SJSA1 (cell line): ENCODE measurements at places on chromosomes 2 and 18. TPM values are rescaled to one million over a fixed set of nuclear protein-coding genes. Genes with fewer than 3 reads are reported as not detected.

DNA sequence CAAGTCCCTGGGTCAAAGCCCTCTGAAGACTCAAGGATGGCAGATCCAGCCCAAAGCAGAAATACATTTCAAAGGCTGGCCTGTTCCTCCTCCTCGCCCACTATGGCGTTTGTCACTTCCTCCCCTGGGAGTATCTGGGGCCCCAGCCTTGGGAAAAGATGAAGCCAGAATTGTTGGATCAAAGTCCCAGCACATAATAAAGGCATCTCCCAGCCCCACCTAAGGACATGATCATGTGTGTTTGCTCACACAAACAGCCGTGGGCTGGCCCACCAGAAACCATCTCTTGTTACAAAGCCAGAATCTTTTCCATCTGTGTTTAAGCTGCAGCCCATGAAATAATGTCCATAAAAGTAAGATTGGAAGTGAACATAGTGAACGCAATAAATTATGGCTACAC lies 50.1 kb upstream of the HAAO start:
- peak; percentile 10 for DNase-seq
- no peaks in the 10 kb centered on the region for H3K36me3 ChIP-seq
- H3K4me1 ChIP-seq = peaks cover 38% of the 10 kb centered on the region
- no peak overlapping the region for H3K4me3 ChIP-seq
- no peaks in the 10 kb centered on the region for H3K27me3 ChIP-seq

CCDC141 gene
- total RNA-seq = not detected in 2 replicates

REG1B gene
- total RNA-seq = not detected in 2 replicates

GKN1 gene
- total RNA-seq = not detected in 2 replicates

DNA sequence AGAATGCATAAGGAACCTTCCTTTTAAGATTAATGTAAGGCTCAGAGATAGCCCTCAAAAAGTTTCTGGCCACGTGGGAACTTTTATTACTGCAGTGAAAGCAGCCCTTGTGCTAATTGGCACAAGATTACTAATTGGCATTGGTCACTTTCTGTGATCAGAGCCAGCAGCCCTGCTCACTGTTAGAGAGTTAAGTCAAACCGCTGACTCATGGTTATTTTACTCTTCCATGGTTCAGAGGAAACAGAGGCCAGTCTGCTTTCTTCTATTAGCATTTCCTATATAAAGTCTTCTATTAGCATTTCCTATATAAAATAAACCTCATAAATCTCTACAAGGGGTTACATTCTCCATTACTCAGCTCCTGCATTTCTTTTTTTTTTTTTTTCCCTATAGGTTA lies 1.5 kb upstream of the SLC35G4 start:
- peaks cover 11% of the 10 kb centered on the region; the same call in 1 of the 2 replicates for H3K27me3 ChIP-seq
- DNase-seq = no peak
- no peaks in the 10 kb centered on the region for H3K36me3 ChIP-seq
- H3K4me3 ChIP-seq = no peak overlapping the region
- no peaks in the 10 kb centered on the region for H3K4me1 ChIP-seq

DNA sequence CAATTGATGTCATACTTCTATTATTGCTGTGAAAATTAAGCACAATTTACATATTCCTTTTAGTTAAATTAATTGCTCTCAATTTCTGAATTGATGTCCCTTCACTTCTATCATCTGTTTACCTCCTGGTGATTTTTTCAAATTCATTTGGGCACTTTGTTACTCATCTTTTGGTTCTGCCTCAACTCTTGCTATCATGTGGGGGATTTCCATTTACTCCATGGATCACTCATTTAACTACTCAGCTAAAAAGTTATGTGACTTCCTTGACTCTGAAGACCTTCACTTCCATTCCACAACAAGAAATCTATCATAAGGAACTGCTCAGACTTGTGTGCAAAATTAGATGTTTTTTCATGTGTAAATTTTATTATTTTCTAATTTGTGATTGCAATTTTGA lies 126.2 kb downstream of the EHBP1 start:
- H3K27ac ChIP-seq = no peak overlapping the region
- DNase-seq = no peak
- H3K36me3 ChIP-seq = peaks cover 46% of the 10 kb centered on the region
- H3K4me3 ChIP-seq = no peak overlapping the region
- no peaks in the 10 kb centered on the region for H3K27me3 ChIP-seq

HOXD1 gene
- not detected in 2 replicates for total RNA-seq

ATP6V1C2 gene
- total RNA-seq = 0.13 TPM in 1 of 2 replicates, not detected in the other

- no peak overlapping the region for H3K4me3 ChIP-seq
- H3K4me1 ChIP-seq = no peaks in the 10 kb centered on the region
- H3K27ac ChIP-seq = no peak overlapping the region
- H3K27me3 ChIP-seq = no peaks in the 10 kb centered on the region
Observed at GRCh38 chr2:73919596-73920228, 7.0 kb upstream of the DGUOK start.

DNA sequence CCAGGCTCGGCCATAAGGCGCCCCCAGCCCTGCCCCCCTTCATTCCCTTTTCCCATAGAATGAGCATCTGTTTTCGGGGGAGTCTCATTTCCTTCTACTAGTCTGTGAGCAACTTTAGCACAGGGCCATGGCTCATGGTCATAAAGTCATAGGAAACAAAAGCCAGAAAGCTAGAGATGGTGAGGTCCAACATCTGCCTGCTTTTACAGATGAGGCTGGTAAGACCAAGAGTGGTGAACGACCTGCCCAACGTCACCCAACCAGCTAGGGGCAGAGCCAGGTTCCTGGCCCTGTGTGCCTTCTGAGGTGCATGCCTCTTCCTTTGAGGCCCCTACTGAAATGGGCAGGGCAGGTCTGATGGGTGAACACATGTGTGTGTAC lies 212.7 kb downstream of the DYSF start:
- H3K36me3 ChIP-seq = peaks cover 45% of the 10 kb centered on the region
- H3K27me3 ChIP-seq = no peaks in the 10 kb centered on the region
- DNase-seq = no peak
- H3K27ac ChIP-seq = no peak overlapping the region
- H3K4me1 ChIP-seq = peaks cover 20% of the 10 kb centered on the region
- H3K4me3 ChIP-seq = no peak overlapping the region

LRATD1 gene
- not detected in 2 replicates for total RNA-seq

DNA sequence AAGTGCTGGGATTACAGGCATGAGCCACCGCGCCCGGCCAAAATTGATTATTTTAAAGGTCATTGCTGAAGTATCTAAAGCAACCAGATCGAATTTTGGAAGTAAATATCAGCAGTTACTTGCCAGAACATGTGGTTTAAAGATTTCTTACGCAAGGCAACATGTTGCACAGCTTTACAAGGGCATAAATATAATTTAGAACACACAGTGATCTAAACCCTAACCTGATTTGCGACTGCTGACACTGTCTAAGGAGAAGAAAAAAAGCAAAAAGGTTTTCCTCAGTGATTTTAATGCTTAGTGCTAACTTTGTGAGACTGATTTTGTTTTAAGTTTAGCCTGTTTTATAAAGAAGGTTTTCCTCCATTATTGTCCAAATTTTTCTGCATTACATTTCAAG lies 569.9 kb upstream of the LINC00305 start:
- DNase-seq = no peak

GRCh38 chr2:154589514-154589913 lies 109.0 kb upstream of the KCNJ3 start:
- H3K27me3 ChIP-seq = no peaks in the 10 kb centered on the region
- no peak overlapping the region for H3K27ac ChIP-seq
- H3K4me3 ChIP-seq = no peak overlapping the region
- H3K4me1 ChIP-seq = no peaks in the 10 kb centered on the region
- DNase-seq = no peak
- no peaks in the 10 kb centered on the region for H3K36me3 ChIP-seq

OSR1 gene
- 1.9 and 2.2 TPM in 2 replicates for total RNA-seq

DNA sequence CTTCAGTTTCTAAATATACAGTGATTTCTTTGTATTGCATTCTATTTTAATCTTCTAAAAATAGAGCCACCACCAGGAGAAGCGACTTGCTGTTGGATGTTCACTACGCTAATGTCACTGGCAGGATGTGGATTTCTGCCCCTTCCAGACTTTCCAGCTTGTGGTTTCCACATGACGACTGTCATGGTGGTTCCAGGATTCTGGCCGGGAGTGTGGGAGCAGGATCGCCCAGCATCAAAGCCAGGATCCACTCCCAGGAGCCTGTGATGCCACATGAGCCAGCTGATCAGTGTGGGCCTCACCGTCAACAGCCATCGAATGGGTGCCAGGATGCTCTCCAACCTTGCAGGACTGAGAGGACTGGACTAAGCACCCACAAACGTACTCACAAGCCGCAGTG lies 148.8 kb downstream of the HDAC4 start:
- DNase-seq = no peak
- H3K4me1 ChIP-seq = peaks cover 25% of the 10 kb centered on the region
- H3K27ac ChIP-seq = no peak overlapping the region
- no peak overlapping the region for H3K4me3 ChIP-seq
- no peaks in the 10 kb centered on the region for H3K27me3 ChIP-seq

- H3K4me1 ChIP-seq = peaks cover 6% of the 10 kb centered on the region; the same call in 1 of the 2 replicates
- no peaks in the 10 kb centered on the region for H3K27me3 ChIP-seq
- H3K36me3 ChIP-seq = peaks cover 96% of the 10 kb centered on the region
- no peak overlapping the region for H3K4me3 ChIP-seq
Observed at GRCh38 chr2:158664987-158665386, 130.1 kb upstream of the DAPL1 start.

DNAJC5G gene
- not detected in 2 replicates for total RNA-seq

DNA sequence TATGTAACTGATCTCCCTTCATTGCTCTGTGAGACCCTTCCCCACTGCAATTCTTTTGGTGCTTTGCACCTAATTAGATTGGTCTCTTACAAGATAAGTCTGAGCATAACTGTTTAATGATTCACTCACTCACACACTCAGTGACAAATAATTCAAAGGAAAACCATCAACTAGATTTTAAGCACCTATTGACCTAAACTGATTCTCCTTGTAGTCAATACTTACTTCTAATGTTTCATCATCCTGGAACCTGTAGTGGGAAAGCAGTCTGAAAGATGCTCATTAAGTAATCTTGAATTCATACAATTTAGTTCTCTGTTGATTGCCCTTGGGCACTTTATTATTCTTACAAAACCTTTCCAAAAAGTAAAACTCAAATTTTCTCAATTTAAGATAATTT lies 74.3 kb upstream of the COL5A2 start:
- H3K27me3 ChIP-seq = no peaks in the 10 kb centered on the region
- no peak overlapping the region for H3K27ac ChIP-seq
- DNase-seq = no peak
- no peak overlapping the region for H3K4me3 ChIP-seq
- H3K36me3 ChIP-seq = no peaks in the 10 kb centered on the region
- peaks cover 23% of the 10 kb centered on the region for H3K4me1 ChIP-seq

DNA sequence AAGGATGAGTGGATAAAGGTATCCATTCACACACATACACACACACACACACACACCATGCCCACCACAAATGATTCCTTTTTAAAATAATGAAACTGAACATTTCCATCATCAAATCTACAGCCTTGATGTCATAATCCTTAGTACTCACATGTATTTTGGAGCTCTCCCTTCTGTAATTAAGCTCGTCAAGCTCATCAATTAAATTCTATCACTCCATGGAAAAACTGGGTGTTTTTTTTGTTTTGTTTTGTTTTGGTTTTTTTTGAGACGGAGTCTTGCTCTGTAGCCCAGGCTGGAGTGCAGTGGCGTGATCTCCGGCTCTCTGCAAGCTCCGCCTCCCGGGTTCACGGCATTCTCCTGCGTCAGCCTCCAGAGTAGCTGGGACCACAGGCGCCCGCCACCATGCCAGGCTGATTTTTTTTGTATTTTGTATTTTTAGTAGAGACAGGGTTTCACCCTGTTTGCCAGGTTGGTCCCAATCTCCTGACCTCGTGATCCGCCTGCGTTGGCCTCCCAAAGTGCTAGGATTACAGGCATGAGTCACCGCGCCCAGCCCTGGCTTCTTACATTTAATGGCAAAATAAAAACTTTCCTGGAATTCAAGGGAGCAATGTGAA lies 78.6 kb upstream of the RGPD4 start:
- no peak for DNase-seq
- no peaks in the 10 kb centered on the region for H3K36me3 ChIP-seq
- H3K4me3 ChIP-seq = no peak overlapping the region
- no peaks in the 10 kb centered on the region for H3K27me3 ChIP-seq
- H3K27ac ChIP-seq = no peak overlapping the region
- H3K4me1 ChIP-seq = no peaks in the 10 kb centered on the region

ACTR1B gene
- total RNA-seq = 22.1 and 28.3 TPM in 2 replicates

GRCh38 chr2:84459018-84459943 lies at the start of gene SUCLG1:
SUCLG1 (minus strand) TSS chr2:84459280; CDS start chr2:84459269, 11 bp downstream.
- H3K4me1 ChIP-seq = peaks cover 10% of the 10 kb centered on the region
- DNase-seq = peak; percentile 90
- H3K4me3 ChIP-seq = peak within 1 kb of the TSS; percentile 77
- H3K27me3 ChIP-seq = no peaks in the 10 kb centered on the region
- peak within 1 kb of the TSS; percentile 97 for H3K27ac ChIP-seq
- peaks cover 10% of the 10 kb centered on the region for H3K36me3 ChIP-seq

GRCh38 chr2:237593596-237594320 lies 3.2 kb upstream of the RAB17 start:
- H3K4me1 ChIP-seq = 0 out of 2 replicates have a peak, but pooled peaks cover 3% of the 10 kb centered on the region
- no peak for DNase-seq
- H3K36me3 ChIP-seq = no peaks in the 10 kb centered on the region
- H3K27ac ChIP-seq = no peak overlapping the region
- no peak overlapping the region for H3K4me3 ChIP-seq
